Prostate gland (tissue), 2 donors: ENCODE measurements at places on chromosomes 1 and 21. TPM values are rescaled to one million over a fixed set of nuclear protein-coding genes. Genes with fewer than 3 reads are reported as not detected.

Gene NCAM2
- total RNA-seq, result 21.9 TPM

Gene CD1C
- total RNA-seq, result 0.80 TPM

Gene VAMP3
- 85.2 TPM for total RNA-seq

Gene FRRS1
- total RNA-seq, result 9.5 TPM

Gene ANKRD65
- total RNA-seq, result 34.9 TPM

Gene TSPAN2
- total RNA-seq, result 11.3 TPM

Gene S100A7
- not detected for total RNA-seq

Gene XCL2
- not detected for total RNA-seq

Gene TTLL7
- 26.6 TPM for total RNA-seq

Gene RNF207
- 45.7 TPM for total RNA-seq

Gene GPR52
- total RNA-seq, result 6.0 TPM

Gene C1QC
- total RNA-seq, result 54.8 TPM

Gene LAX1
- 0.40 TPM for total RNA-seq

Gene UBAP2L
- 51.1 TPM for total RNA-seq

Gene LCE5A
- not detected for total RNA-seq

Gene GPR3
- 0.14 TPM for total RNA-seq

DNA sequence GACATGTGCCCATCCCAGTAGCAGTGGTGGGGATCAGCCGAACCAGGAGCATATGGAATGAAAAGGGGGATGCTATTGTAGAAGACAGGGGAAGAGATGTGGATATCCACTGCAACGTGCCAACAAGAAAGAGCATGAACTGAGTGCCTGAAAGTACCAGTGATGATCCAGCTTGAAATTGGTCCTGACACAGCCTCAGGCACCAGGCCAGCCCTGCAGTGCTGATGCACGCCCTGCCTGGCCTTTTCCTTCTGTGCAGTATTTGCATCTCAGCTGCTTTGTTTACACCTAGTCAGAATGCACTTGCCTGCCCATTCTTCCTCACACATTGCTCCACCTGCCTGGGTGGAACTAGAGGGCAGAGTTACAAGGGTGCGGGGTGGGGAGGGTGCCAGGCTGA is 50.3 kb upstream of the ARTN start:
- no peaks in the 10 kb centered on the region for H3K4me1 ChIP-seq
- H3K27me3 ChIP-seq, result no peaks in the 10 kb centered on the region
- DNase-seq, result no peak
- no peak overlapping the region for H3K4me3 ChIP-seq
- no peaks in the 10 kb centered on the region for H3K36me3 ChIP-seq

- H3K27me3 ChIP-seq, result peaks cover 11% of the 10 kb centered on the region
- no peak overlapping the region for H3K4me3 ChIP-seq
- no peak for DNase-seq
- no peaks in the 10 kb centered on the region for H3K36me3 ChIP-seq
Measured at GRCh38 chr1:18198260-18198659, 90.7 kb downstream of the IGSF21 start.

DNA sequence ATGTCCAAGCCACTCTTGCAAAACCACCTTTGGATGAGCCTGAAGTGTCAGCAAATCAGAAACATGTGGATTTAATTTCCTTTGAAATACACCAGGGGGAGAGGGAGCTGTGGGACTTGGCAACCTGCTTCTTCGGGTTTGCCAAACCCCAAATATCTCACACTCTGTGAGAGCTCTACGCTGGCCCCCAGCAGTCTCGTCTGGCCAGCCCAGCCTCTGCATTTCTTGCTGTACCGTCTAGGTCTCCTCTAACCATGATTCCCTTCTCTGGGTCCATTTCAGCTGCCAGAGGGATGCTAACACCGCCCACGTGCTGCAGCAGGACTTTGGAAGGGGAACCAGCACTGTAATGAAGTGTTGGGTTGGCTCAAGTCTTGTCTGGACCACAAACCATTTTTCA is 114.6 kb downstream of the MRPS6 start:
- no peak overlapping the region for H3K4me3 ChIP-seq
- no peak overlapping the region for H3K27ac ChIP-seq
- H3K36me3 ChIP-seq, result no peaks in the 10 kb centered on the region
- no peak for DNase-seq
- H3K27me3 ChIP-seq, result no peaks in the 10 kb centered on the region

DNA sequence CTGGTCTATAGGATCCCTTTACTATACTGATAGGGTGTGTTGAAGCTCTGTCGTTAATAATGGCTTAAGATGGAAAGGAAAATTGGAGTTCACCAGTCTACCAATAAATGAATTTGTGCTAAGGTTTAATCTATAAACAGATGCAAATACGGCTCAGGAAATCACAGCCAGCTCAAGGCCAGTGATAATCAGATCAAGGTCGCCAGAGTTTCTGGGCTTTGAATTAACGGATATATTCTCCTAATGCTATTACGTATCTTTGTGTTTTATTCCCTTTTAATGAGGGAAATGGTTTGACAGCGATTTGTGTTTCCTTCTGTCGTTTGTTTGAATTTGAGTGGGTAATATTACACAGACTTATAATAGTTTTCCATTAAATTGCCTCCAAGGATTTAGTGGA is 279.6 kb downstream of the BACH1 start:
- no peaks in the 10 kb centered on the region for H3K27me3 ChIP-seq
- DNase-seq, result no peak
- no peaks in the 10 kb centered on the region for H3K36me3 ChIP-seq
- H3K27ac ChIP-seq, result no peak overlapping the region
- no peaks in the 10 kb centered on the region for H3K4me1 ChIP-seq
- no peak overlapping the region for H3K4me3 ChIP-seq

DNA sequence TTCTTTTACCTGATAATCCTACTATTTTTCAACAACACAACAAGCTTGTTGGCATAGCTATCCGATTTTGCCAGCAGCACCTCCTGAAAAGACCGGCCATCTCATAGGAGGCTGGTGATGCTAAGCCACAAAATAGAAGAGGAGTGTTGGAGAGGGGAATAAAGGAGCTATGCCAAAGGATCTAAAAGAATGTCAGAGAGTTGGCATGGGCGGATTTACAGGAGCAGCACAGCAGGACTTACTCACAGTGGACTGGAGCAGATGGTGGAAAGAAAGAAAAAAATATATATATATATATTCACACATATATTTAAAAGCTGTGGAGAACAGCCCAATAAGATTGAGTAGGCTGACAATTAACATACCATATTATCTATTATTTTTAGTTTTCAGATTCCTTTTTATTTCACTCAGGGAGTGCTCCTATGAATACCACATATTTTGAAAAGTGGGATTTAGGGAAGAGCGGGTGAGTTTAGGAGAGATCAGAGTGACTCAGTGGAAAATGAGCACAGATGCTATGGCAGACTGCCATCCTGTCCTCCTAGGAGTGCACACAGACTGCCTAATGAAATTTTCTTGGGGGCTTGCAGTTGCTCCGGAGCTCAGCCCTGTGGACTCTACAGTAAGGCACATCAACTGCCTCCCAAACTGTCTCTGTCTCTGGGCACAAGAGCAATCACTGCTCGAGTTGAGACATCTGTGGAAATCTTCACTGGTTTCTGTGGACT is 394.4 kb upstream of the CHRM3 start:
- no peaks in the 10 kb centered on the region for H3K4me1 ChIP-seq
- DNase-seq, result no peak
- no peaks in the 10 kb centered on the region for H3K27me3 ChIP-seq
- no peak overlapping the region for H3K27ac ChIP-seq
- no peaks in the 10 kb centered on the region for H3K36me3 ChIP-seq

DNA sequence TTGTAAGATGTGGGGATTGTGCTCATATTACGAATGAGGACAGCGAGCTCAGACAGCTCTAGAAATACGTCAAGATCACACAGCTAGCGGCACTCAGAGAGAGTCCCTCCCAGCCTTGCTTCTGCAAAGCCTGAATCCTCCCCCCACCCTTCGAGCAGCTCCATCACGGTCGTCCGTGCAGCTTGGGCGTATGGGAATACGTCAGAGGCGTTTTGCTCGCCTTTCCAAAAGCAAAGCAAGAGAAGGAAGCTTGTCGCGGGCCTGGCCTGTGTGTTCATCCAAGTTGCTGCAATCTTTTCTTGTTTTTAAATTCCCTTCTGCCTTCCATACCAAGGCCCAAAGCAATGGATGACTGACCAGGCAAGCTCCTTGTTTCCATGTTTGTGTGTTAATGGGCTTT is 125.5 kb upstream of the IRF2BP2 start:
- no peak overlapping the region for H3K27ac ChIP-seq
- H3K27me3 ChIP-seq, result no peaks in the 10 kb centered on the region
- DNase-seq, result no peak

DNA sequence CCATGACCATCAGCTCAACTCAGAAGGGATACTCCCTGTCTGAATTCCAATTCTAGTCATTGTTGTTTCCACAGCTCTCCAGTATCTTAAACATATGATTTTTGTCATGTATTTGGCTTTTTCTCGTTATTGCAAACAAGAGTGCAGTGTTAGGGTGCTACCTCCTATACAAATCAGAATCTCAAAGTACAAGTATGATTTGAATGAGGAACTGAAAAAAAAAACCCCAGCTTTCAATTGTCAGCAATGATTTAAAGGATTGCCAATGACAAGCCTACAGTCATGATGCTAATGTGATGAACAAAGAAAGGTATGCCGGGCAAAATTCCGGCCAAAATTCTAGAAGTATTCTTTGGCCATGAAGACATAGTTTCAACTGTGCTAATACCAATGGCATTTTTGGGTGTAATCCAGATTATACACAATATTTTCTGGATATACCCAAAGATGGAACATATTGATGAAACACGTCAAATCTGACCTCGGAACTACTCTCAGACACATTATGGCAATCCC is 14.9 kb downstream of the TMEM35B start:
- no peaks in the 10 kb centered on the region for H3K4me1 ChIP-seq
- no peak overlapping the region for H3K27ac ChIP-seq
- H3K4me3 ChIP-seq, result no peak overlapping the region

DNA sequence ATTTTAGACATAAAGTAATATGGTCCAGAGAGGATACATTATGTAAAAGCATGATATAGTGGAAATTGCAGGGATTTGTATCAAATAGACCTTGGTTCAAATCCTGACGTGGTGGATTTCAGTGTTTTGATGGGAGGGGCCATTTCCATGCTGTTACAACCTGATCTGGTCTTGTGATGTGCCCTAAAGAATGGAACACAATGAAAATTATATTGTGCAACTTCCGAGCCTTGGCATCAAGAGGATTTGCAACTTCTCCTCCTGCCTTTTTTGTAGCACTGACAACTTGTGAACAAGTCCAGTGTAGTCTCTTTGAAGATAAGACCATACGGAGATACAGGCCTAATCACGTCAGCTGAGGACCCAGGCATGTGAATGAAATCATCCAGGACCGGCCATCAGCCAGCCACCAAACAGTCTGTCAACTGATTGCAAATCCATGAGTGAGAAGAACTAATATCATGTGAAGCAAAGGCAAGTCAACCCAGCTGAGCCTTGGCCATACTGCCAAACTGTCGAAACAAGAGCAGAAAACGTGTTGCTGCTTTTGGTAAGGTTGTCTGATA is 412.1 kb downstream of the DPYD start:
- DNase-seq, result no peak
- H3K4me3 ChIP-seq, result no peak overlapping the region
- no peaks in the 10 kb centered on the region for H3K4me1 ChIP-seq
- H3K27me3 ChIP-seq, result no peaks in the 10 kb centered on the region

- H3K4me1 ChIP-seq, result peaks cover 10% of the 10 kb centered on the region
- H3K27me3 ChIP-seq, result no peaks in the 10 kb centered on the region
- no peaks in the 10 kb centered on the region for H3K36me3 ChIP-seq
- DNase-seq, result no peak
Measured at GRCh38 chr1:229407206-229408026, 26.5 kb downstream of the ACTA1 start.

- peak within 1 kb of the TSS; percentile 67 for H3K4me3 ChIP-seq
- no peak for DNase-seq
Measured at GRCh38 chr1:235504122-235504493, at the start of gene B3GALNT2. Gene B3GALNT2, minus strand, starts transcription at chr1:235504452. Its CDS starts 200 bp downstream, at chr1:235504252.

DNA sequence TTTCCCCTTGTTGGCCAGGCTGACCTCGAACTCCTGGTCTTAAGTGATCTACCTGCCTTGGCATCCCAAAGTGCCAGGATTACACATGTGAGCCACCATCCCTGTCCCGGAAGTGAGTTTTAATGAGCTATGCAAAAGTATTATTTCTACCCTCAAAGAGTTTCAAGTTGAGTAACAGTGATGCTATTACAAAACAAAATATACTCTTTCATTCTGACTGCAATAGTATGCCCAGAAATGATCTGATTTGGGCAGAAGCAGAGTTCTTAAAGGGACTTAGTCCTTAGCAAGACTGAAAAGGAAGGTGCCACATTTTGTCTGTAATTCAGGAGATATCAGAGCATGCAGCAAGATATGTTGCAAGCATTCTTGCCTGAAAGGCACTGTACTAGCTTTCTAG is 375.4 kb downstream of the NUF2 start:
- no peak for DNase-seq
- no peak overlapping the region for H3K27ac ChIP-seq
- H3K36me3 ChIP-seq, result no peaks in the 10 kb centered on the region
- no peak overlapping the region for H3K4me3 ChIP-seq

DNA sequence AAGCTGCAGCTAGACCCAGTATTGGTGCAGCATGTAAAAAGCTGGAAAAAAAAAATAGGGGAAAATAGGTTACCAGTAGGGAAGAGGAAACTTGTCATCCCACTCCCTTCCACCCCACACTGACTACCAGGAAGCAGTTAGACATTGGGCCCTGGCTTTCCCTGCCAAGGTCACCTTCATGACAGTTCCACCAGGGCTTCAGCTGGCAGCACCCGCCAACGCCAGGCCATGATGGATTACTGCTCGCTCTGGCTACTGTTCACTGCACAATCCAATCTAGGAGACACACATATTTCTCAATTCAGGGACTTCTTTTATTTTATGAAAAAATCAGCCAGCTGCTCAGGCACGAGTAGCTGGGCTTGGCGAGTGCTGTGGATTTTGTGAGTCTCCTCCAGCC is 127.7 kb downstream of the DMRTA2 start:
- DNase-seq, result no peak
- no peaks in the 10 kb centered on the region for H3K27me3 ChIP-seq
- H3K36me3 ChIP-seq, result no peaks in the 10 kb centered on the region
- H3K4me3 ChIP-seq, result no peak overlapping the region

DNA sequence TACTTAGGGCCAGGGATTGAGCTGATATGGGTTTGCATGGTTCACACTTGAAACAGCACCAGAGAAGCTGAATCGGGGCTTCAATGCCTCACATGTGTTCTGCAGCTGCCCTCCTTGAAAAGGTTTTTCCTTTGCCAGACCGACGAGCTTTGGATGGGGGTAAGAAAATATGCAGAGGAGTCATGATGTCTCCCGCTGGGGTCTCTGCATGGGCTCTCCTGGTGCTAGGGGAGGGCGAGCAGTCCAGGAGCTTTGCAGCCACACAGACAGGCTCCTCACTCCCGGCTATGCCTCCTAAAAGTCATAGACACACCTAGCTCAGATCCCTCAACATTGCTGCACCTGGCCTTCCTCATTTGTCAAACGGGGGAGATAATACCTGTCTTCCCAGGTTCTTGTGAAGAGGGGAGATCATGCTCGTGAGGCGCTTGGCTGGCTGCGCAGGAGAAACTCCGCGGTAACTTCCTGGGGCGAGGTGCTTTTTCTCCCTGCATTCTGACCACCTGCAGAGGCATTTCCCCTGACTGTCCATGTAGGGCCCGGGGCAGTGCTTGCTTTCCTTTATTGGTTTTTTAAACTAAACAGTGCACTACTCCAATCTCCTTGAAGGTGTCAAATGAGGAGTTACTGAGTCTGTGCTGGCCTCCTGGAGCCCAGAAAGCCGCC is 112.4 kb downstream of the PLXNA2 start:
- no peaks in the 10 kb centered on the region for H3K4me1 ChIP-seq
- no peaks in the 10 kb centered on the region for H3K36me3 ChIP-seq

- no peak overlapping the region for H3K4me3 ChIP-seq
- DNase-seq, result peak; percentile 24
- H3K36me3 ChIP-seq, result no peaks in the 10 kb centered on the region
- H3K4me1 ChIP-seq, result peaks cover 15% of the 10 kb centered on the region
- no peak overlapping the region for H3K27ac ChIP-seq
Measured at GRCh38 chr1:7570311-7570710, 200.8 kb upstream of the VAMP3 start.
